NCI-H1436 treated with DMSO at 0.1 percent for 48 hours (cell line): ENCODE measurements at places on chromosomes 6 and 20.

GRCh38 chr20:17225851-17226409, 910 bp upstream of the PCSK2 start:
- DNase-seq = no peak

DNA sequence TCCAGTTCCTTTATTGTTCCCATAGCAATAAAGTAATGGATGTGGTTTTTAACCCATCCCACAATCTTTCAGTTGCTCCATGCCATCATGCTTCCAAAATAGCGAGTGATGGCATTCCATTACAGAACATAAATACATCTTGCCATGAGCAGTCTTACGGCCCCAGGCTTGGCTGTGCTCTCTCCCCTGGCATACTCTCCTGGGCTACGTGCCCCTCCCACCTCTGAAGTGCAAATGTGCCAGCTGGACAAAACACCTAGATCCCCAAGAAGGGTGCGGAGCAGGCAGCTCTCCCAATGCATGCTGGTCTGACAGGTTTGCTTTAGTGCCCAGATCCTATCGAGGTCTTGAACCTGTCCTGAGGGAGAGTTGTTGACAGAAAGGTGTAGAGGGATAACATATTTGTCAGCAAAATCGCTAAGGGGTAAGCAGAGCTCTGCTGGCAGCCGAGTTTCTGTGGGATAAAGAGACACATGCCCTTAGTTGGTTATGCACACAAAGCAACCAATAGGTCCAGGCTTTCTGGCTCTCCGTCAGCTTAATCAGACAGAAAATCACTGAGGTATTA, 43.9 kb upstream of the PAX1 start:
- DNase-seq = no peak

DNA sequence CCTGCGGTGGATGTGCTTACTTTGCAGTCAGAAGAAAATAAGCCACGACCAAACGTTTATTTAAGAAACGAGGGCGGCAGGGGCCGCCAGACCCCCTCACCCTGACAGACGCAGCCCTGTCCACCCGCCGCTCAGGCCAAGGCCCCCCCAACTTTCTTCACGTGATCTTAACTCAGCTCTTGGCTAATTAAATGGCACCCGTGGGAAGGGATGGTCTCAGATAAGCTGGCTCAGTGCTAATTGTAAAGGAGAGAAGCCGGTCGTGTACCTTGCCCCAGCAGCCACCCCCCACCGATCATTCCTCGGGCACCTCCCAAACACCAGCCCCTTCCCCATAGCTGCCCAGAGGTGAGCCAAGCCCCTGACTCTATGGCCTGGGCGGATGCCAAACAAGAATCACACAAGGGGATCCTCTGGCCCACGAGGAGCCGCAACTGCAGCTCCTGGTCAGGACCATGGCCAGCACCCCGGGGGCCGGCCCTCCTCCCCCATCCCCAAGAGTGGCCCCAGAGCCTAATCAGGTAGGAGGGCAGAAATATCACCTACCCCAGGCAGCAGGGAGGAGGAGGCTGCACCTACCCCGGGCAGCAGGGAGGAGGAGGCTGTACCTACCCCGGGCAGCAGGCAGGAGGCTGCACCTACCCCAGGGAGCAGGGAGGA, 11.2 kb downstream of the KCNQ2 start:
- DNase-seq = no peak

- no peak for DNase-seq
Observed at GRCh38 chr6:155530219-155530834, 74.7 kb upstream of the NOX3 start.
